Hepatocyte (in vitro differentiated cells): ENCODE measurements at places on chromosomes 3 and 15. TPM values are rescaled to one million over a fixed set of nuclear protein-coding genes. Genes with fewer than 3 reads are reported as not detected.

The SV2B gene
- 0.17 TPM in 1 of 2 replicates, not detected in the other for polyA plus RNA-seq

The HIGD1A gene
- 212 and 218 TPM in 2 replicates for polyA plus RNA-seq

DNA sequence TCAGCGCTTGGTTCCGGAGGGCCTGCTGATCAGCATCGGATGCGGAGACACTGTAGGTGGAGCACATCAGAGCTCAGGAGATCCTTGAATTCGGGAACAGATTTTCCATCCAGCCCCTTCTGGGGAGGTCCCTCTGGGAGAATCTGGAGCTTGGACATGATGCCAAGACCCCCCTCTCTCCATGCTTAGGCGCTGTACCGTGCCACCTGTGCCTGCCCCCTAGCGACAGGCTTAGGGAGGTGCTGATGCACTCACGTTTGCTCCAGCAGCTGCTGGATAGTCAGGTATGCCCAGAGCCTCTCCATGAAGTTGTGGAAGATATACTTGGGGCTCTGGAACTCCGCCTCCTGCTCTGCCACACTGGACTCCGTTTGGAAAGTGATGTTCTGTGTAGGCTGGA is 9.7 kb downstream of the ITIH4 start:
- peak; percentile 51 for DNase-seq

The ITIH4 gene
- polyA plus RNA-seq, result 80.8 and 91.3 TPM in 2 replicates

The PPP1R14D gene
- polyA plus RNA-seq, result 0.47 TPM in 1 of 2 replicates, not detected in the other

DNA sequence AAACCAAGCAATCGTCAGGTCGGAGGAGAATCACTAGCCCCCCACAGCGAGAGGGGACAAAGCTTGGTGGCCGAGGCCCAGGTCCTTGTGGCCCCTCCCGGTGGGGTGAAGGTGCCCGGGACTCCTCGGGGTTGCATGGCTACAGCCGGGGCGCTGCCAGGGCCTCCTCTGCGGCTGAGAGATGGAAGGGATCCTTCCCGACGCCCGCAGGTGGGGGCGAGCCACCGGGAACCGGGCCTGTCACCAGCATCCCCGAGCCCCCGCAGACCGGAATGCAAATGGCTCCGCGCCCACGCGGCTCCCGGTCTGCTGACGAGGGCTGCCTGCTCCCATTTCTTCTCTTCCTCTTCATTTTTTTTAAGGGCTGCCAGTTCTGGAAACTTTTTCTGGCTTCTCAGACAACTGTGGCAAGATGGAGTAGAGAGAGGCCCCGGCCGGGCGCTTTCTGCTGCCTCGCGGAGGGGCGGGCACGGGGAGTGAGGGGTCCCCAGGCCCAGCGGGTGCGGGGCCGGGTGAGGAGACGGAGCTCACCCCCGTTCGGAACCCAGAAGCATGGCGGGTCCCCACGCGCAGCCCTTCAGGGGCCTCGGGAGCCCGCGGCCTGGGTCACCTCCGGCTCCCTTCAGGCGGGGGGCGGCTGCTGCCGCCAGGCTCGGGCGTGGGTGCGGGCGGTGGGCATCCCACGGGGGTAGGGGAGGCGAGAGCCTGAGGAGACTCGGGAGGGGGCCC is 27.5 kb downstream of the MELTF start:
- DNase-seq, result no peak

GRCh38 chr3:66553441-66554113 is 52.8 kb upstream of the LRIG1 start:
- no peak for DNase-seq

DNA sequence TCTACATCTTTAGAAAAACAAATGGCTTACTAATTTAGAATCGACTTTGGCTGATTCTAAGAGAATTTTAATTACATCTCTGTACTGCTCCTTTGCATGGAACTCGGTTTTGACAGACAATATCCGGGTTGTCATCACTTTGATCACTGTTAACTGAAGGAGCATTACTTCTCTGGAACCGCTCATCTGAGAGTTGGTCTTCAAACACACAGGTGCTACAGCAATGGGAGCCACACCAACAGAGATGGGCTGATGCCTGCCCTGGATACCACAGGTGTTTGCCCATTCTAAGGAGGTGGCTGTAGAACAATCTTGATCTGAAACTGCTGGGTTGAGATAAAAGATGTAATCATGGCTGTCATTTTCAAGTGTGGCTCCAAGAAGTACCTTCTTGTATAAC is 21.6 kb downstream of the LINS1 start:
- no peak for DNase-seq

The TGM4 gene
- 0.78 TPM in 1 of 2 replicates, not detected in the other for polyA plus RNA-seq

GRCh38 chr3:129984125-129984524 is 9.6 kb downstream of the TRH start:
- DNase-seq, result no peak

The SLC6A20 gene
- polyA plus RNA-seq, result 3.7 and 5.7 TPM in 2 replicates

DNA sequence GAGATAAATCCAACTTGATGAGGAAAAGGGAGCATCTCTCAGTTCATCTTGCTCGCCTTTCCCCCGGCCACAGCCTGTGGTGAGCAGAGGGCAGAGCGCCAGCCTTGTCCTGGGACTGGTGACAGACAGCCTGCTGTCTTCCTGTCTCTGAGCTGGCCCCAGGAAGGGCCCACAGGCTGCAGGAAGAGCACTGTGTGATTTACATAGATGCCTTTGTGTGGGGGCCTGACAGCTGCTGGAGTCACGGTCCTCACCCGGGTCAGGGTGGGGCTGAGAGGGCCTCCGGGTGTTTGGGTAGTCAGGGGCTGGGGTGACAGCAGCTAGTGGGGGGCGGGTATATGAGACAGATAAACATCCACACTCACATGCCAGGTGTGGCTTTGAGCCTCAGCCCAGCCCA is 29.3 kb downstream of the PLA2G4D start:
- peak; percentile 7 for DNase-seq

DNA sequence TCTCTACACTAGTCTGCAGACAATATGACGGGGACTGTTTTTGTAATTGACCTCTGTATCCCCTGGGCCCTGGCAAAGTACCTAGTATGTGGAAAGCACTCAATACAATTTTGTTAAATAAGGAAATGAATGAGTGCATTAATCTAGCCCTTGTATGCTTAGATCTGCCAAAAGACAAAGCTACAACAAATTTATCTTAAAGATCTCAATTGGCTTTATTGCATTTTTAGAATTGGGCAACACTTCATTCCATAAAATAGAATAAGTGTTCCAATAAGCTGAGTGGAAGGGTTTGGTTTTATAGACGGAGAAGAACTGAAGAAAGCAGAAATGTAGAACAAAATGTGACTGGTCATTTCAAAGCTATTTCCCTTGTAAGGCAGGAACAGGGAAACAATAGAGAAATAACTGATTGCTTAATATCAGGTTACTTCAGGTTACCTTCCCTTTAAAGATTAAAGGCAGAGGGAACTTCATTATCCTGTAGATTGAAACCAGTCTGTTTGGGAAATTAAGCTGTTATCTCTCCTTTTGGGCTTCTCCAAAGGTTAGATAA is 108.3 kb upstream of the MME start:
- no peak for DNase-seq

The RTP1 gene
- polyA plus RNA-seq, result not detected in 2 replicates

DNA sequence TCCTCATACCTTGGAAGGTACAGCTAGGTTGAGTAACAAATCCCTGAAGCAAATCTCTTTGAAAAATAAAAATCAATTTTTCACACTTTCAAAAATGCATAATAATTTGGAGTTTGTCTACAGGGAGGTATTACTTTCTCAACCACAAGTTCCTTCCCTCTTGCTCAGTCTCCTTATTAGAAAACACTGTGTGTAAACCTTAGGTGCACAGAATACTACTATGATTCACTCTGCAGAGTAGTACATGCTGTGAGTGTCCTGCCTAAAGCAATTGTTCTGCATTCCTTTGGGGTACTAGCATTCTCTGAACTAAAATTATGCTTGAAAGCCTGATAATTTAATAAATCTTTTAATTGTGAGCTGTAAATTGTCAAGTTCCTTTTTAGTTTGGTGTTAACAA is 115.9 kb upstream of the EPHA3 start:
- DNase-seq, result no peak

The CFAP92 gene
- polyA plus RNA-seq, result 0.35 and 1.0 TPM in 2 replicates

The CACNA2D2 gene
- 1.4 and 1.5 TPM in 2 replicates for polyA plus RNA-seq

The MRPS11 gene
- 67.8 and 75.0 TPM in 2 replicates for polyA plus RNA-seq
